ENCODE measurements at places on chromosomes 11 and 22.

- DNase-seq: no peak
These were observed 39.8 kb upstream of the PRSS23 start for GRCh38 chr11:86760577-86760976.

DNA sequence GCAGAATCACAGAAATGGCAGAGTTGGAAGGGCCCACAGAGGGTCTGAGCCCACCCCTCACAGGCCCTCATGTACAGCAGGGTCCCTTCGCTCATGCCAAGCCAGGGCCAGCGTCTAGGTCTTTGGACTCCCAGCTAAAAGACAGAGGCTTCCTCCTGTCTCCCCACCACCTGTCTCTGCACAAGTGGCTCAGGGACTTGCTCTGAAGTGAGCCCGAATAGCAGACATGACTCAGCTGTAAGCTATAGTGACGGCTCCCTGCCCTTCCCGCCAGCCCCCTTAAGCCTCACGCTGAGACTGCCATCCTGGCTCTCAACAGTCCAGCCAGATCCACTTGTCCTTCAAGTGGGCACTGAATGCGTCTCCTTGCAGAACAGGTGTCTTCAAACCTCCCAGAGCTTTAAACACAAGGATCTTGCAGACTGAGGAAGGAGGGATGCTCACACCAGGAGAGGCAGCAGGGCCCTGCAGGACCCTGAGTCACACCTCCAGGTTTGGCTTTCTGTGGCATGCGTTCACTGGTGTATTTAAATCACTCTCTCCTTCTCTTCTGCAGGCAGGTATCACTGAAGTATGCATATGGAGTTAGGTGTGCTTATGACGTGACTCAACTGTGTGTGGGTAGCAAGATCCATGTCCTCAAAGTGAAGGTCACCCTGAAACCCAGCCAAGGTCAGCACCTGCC is 154.9 kb downstream of the CACNA1I start:
- no peak for DNase-seq

GRCh38 chr11:122799406-122800105 is 38.7 kb upstream of the CRTAM start:
- no peak for DNase-seq

GRCh38 chr11:112165049-112165448 is 1.2 kb upstream of the IL18 start:
- DNase-seq: no peak

DNA sequence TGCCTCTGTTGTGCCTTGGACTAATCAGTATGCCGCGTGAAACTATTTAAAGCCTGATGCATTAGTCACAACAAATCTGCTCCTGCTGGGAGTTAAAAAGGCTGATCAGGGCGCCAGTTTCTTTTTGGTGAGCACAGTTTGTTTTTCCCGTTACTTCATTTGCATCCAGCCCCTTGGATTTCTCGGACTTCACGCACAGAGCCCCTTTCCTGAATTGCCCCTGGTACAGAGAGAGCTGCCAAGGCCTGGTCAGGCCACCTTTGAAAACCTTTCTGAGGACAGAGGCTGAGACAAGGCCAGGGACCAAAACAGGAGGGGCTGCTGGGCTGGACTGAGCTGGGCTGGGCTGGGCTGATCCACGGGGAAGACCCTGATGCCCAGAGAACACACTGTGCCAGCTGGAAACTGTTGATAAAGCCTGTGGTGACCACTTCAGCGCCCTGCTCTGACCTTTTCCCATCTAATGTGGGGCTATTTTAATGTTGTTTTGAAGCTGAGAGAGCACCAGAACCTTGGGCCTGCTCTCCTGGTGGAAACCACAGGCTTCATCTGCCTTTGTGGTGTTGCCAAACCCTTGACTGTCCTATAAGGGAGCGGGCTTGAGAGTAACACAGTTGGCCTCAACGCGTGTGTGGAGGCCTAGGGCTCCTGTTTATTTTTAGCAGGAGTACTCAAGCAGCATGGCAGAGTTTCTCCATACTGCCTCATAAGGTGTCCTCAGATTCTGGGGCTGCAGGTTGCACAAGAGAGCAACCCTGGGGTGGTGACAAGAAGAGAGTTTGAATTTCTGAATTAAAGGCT is 44.2 kb downstream of the NAV2 start:
- no peak for DNase-seq

DNA sequence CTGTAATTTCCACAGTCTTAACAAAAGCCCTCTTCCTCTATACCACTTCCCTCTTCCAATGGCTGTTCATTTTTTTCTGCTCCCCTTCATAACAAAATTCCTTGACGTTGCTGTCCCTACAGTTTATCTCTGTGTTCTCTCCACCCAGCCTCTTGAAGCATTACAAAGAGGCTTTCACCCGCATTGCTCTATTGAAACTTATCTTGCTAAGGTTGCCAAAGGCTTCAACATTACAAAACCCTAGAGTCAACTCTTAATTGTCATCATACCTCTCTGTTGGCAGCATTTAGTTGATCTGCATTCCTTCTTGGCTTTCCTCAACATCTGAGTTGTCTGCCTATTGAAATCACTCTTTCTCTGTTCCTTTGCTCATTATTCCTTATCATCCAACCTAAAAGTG is 1055.7 kb downstream of the JRKL start:
- no peak for DNase-seq

GRCh38 chr11:129866311-129866710 is 29.1 kb downstream of the NFRKB start:
- DNase-seq: no peak

- no peak for DNase-seq
These were observed 130.8 kb downstream of the CEP164 start for GRCh38 chr11:117458275-117459122.

- no peak for DNase-seq
These were observed 41.4 kb downstream of the NAT10 start for GRCh38 chr11:34146866-34147265.

GRCh38 chr11:47390422-47390760 is 12.0 kb upstream of the SPI1 start:
- DNase-seq: no peak

DNA sequence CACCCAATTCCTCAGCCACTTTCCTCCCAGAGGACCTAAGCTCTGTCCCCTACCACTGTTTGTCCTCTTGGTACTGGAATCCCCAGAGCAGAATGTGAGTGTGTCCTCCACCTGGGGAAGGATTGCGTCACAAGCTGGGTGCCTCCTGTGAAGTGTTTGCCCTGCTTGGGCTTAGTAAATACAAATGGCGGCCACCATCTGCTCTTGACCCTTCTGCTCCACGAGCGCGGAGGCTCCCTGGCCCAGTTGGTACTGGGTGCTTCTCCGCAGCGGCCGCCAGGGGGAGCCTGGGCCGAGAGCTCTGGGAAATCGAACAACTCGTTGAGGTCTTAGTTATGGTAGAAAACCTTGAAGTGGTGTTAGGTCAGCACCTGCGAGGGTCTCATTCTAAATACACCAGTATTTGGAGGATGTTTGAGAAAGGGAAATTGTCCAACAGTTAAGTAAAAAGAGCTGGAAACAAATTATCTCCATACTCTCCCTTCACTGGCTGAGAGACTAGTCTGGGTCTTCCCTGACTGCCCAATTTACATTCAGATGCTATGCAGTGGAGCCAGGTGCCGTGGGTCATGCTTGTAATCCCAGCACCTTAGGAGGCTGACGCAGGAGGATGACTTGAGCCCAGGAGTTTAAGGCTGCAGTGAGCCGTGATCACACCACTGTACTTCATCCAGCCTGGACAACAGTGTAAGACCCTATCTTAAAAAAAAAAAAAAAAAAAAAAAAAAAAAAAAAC is 74.6 kb upstream of the TEAD1 start:
- DNase-seq: no peak

DNA sequence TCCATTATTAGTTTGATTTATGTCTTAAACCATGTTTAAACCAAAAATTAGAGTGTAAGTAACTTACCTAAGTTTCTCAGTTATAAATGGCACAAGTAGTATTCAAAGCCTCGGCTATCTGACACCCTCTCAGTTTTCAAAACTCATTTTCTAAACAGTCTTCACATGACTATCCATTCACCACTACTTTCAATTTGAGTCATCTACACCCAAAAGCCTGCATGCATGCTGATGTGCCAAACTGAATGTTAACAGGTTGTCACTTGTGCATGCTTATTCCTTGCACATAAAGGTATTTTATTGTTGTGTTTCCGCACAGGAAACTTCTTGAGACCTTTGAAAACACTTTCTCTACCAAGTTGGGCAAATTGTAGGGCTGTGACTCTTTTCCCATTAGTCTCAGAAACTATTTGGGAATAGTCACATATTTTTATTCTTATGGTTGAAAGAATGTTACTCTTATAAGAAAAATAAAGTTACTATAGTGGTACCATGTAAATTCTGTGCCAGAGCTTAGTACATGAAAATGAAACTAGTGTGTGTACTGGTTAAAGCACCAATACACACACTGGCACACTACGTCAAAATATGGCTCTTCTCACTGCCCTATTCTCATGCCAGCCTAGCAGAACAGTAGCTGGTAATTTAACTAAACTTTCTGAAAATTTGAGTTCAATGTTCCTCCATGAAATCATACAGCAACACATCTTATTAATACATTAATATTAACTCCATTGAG is 2.2 kb upstream of the OR51E2 start:
- no peak for DNase-seq

GRCh38 chr11:116874251-116874650 is 36.8 kb upstream of the APOA1 start:
- DNase-seq: no peak
